DMS 273 treated with DMSO at 0.1 percent for 48 hours (cell line): ENCODE measurements at places on chromosomes 6 and 20.

- DNase-seq: peak; percentile 62
Measured at GRCh38 chr20:62120990-62121775, 1.1 kb upstream of the LSM14B start.

DNA sequence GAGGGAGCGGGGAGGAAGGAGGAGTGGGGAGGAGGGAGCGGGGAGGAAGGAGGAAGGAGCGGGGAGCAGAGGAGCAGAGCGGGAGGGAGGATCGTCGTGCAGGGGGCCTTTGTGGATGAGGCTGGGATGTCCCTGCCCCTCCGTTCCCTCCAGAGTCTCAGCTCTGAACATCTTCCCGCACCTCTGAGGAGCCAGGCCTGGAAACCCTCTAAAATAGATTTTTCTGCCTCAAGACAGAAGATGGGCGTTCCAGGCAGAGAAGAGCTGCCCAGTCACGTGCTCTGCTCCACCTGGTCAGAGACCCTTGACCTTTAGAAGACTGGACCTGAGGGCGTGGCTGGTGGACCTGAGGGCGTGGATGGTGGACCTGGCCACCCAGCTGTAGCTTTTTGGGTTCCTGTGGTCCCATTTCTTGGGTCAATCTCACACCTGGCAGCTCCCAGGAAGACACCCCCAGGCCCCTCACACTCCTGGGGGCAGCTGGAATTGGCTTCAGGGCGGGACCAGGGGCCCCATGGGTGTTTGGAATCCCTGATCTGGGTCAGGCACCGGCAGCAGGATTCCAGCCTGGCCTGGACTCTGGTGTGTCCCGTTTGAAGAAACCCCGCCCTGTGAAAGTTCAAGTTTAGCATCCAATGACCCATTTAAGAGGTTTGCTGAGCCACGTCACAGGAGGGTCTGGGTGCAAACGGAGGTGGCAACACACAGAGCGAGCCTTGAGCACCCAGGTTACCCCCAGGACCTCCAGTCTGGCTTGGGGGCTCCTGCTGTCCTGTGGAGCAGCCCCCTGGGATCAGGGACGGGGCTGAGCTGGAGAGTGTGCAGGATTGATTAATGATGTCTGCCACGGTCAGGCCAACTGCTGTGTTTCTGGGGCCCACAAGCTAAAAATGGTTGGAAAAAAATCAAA is 96.9 kb upstream of the BHLHE23 start:
- DNase-seq: no peak

DNA sequence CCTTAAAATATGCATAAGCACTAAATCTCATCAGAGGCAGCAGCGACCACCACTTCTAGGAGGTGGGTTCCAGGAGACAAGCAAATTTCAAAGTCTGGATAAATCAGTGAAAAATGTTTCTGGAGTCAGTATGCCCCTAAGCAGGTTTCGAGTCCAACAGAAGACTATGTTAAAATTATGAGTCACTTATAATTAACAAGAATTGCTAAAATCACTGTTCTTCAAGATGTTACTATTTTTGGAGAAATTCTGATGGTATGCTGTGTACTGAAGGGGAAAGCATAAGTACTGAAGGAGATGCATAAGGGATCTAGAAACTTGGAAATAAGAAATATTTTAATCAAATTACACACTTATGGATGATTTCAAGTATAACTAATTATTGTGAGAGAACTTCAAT is 58.0 kb downstream of the DTNBP1 start:
- no peak for DNase-seq

DNA sequence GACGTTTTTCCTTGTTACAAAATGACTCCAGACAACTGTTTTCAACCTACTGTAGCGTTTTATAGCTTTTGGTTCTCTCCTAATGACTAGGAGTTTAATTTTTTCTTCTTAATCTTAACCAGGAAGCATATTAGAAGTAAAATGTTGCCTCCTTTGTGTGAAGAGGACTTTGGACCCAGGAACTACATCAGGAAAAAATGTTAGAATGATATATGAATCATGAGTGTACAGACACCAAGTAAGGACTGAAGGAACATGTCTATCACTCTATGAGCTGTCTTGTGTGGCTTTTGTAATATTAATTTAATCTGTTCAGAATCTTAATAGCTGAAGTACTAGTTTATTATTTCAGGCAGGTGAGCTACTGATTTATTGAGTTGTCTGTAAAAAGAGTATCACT is 71.0 kb upstream of the MARCKS start:
- no peak for DNase-seq

DNA sequence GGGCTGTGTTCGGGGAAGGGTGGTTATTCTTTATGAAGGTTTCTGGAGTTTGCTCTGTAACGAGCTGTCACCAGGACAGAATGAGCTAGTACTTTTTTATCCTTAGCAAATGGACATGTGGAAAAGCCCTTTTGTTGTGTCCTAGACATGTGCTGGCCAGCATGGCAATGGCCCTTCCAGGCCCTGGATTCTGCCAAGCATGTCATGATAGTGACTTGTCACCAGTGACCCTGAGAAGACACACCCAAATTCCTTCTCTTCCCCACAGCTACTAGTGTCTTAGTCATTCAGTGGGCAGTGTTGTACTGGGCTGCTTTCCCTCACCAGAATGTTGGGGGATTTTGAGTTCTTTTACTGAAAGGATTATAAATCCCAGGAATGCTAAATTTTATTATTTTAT is 74.0 kb upstream of the XRN2 start:
- no peak for DNase-seq

DNA sequence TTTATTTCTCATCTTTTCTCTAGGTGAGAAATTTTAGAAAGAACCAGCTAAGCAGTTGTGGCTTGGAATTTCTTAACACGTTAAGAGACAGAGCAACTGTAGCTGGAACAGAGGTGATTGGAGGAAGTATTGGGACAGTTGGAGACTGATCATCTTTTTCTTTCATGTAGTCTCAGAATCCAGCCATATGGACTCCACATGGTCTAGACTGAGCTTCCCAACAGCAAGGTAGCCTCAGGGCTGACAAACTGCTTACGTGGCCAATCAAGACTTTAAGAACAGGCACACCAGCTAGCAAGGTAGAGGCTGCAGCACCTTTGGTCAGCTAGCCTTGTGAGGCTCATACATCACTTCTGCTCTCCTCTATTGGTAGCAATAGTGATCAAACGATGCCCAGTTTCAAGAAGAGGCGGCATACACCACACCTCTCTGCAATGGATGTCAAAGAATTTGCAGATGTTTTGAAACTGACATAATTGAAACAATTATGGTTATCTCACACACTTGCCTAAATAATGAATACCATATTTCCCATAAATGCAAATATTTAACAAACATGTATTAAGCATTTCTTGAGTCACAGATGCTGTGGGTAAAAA is 590.5 kb upstream of the SLC35B3 start:
- no peak for DNase-seq

GRCh38 chr6:100266494-100267401 is 198.0 kb downstream of the SIM1 start:
- DNase-seq: no peak

GRCh38 chr6:21616005-21616404 is 22.5 kb downstream of the SOX4 start:
- no peak for DNase-seq

GRCh38 chr6:133892813-133893691 is 4.1 kb downstream of the TCF21 start:
- no peak for DNase-seq

DNA sequence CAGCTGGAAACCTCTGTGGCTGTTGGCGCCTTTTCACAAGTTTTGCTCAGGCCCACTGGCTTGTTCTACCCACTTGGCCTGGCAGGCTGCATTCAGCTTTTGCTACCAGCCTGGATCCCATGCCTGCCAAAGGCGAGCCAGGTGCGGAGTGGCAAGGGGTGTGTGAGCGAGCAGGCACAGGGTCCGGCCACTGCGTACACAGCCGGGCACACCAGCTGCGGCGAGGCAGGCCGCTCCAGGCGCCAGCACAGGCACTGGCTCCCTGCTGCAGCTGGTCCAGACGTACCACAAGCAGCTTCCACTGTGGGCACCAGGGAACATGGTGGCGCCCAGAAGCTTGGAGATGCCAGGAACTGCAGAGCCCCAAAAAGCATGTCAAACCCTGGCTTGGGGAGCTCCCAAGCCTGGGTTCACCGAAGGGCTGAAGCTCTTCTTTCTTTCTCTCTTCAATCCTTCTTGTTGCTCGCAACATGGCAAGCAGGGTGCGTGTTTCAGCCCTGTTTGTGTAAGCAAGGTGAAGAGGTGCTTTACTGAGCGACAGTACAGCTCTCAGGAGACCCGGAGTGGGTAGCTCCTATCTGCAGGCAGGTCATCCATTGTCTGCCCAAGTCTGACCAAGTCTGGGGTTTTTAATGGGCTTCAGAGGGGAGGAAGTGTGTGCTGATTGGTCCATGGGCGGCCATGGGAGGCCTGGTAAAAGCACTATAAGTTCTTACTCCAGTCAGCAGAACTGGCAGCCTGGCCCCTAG is 32.6 kb upstream of the GRM4 start:
- DNase-seq: no peak

GRCh38 chr6:130187335-130188206 is 35.2 kb downstream of the SAMD3 start:
- no peak for DNase-seq

- no peak for DNase-seq
Measured at GRCh38 chr6:15389765-15390723, 144.2 kb downstream of the JARID2 start.

GRCh38 chr20:3306068-3306467 is 67.1 kb upstream of the SLC4A11 start:
- DNase-seq: no peak
